T1000 (cell line): ENCODE measurements at places on chromosomes 1 and 21.
A peak's percentile ranks its signal among the peaks of the same experiment; 100 is the strongest.

- peak; percentile 87 for DNase-seq
Measured at GRCh38 chr1:247639381-247639981, 34.1 kb downstream of the OR2G3 start.

DNA sequence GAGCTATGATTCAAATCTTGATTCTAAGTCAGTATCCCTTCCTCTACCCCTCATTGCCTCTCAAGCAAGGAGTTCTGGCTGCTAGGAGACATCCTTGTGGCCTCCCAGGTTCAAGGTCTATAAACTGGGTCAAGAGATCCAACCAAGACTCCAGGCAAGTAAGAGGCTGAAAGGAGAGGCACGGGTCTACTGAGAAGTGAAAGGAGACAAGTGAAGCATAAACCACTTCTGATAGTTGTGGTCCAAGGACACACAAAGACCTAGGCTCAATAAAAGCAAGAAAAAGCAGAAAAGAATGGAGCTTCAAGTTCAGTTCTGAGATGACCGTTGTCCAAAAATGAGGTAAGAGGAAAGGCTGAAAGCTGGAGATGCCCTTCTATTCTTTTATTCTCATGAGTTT is 17.8 kb upstream of the PPP2R5A start:
- DNase-seq: no peak

DNA sequence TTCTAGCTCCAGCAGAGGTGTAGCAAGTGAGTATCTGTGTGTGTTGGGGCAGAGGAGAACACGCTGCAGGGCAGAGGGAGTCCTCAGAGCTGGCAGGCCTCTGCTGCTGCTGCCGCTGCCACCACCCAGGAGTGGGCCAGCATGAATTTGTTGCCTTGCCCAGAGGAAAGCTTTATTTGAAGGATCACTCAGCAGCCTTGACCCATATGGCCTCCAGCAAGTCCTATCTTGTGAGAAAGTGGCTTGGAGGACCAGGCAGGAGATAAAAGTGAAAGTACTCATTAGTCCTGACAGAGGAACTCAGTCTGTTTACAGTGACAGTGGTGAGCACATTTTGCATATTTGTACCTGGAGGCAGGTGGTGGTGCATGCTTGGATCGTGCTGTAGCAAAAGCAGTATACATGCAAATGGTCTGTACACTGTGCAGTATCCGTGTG is 3.1 kb downstream of the TRAF5 start:
- no peak for DNase-seq

- no peak for DNase-seq
Measured at GRCh38 chr1:225026701-225027100, 97.2 kb downstream of the DNAH14 start.

DNA sequence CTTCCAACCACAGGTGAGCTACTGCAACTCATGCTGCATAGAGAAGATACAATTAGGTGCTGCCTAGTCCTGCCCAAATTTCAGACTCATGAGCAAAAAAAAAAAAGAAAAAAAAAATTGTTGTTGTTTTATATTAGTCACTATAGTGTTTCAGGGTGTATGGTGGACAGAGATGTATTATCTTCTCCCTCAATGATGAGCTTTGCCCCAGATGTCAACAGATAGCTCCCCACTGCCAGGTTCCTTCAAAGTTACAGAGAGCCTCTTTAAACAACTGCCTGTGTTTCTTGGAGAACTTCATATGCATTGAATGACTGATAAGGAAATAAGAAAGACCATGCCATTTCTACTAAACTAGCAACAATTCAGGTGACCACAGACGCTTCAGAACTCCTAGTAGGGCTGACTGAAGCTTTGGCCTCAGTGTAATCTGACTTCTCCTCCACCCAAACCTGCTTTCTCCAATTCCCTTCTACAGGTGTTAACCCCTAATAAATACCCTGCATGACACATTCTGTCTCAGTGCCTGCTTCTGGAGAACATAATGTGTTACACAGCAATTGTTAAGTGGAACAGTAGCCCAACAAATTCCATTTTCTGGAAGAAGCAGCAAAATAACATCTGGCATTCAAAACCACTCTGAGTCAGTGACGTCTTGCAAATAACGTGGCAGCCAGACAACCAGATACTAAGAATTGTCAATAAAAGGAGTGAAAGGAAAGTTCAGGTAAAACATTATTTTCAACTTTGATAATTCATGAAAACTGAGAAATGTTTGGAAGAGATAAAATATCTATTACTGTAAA is 147.7 kb downstream of the CDC42BPA start:
- DNase-seq: no peak

GRCh38 chr1:174875306-174875705 is 124.4 kb upstream of the CACYBP start:
- no peak for DNase-seq

GRCh38 chr1:212512816-212513559 is 80.3 kb downstream of the NENF start:
- DNase-seq: peak; percentile 79

DNA sequence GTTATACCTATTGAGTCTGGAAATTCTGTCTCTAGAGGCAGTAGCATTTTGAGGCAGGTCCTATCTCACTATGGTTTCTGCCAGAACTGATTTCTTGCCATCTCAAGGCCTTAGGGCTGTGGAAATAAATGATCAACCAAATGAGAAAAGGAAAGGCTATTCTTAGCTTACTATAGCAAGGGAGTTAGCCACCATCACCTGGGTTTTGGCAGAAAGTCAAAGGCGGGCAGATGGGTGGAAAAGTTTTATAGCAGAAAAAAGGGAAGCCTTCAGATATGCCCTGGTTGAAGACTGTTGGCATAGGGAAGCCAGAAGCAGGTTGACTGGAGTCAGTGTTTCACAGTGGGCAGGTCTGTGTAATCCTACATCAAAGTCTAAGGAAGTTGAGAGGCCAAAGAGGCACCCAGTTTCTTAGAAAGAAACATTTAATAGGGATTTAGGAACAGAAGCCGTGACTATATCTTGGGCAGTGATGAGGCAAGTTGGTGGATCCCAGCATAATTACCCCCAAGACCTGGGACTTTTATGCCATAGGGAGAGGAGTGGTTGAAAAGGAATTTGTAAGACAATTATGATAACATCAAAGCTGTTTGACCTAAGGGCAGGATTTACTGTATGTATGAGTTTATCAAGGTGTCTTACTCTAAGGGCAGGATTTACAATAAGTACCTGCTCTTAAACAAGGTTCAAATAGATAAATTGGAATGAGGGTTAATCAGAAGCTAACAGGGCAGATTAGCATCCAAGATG is 29.7 kb downstream of the CTH start:
- DNase-seq: no peak

- no peak for DNase-seq
Measured at GRCh38 chr1:117128323-117129079, 7.0 kb upstream of the TRIM45 start.

DNA sequence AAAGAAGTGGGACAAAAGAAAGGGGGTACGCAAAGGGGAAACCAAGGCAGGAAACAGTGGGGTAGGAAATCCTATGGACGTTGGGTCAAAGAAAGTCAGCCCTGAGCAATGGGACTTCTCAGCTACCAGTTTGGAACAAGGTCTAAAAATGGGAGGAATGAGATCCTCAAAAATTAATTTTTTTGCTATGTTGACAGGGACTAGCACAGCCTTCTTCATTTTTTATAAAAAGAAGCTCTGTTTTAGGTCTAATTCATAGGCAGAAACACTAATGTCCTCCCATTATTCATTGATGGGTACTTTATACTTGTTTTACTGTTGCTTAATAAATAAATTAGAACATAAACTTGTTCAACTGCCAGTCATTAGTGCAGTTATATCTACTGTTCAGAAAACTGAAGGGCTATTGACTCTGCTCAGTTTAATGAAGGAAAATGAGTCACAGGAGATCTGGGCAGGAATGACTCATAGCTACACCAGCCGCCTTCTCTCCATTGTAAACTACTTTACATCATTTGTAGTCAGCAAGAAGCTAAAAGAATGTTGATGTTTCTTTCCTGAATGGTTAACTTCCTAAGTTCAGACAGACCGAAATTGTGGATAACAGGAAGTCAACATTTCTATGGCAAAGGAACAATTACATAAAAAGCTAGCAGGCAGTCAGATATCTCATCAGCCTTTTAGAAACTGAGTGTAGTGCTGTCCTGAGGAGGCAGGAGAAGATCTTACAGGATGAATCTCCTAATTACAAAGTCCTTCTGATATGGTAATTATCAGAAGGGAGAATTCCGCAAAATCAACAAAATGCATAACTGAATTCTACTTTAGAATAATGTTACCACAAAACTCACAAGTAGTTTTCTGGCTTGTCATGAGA is 356.4 kb upstream of the PKN2 start:
- peak; percentile 30 for DNase-seq

GRCh38 chr1:61851849-61852669 is 109.8 kb downstream of the PATJ start:
- no peak for DNase-seq

- DNase-seq: no peak
Measured at GRCh38 chr1:86239894-86240293, 83.3 kb upstream of the COL24A1 start.

GRCh38 chr1:235006132-235006721 is 122.4 kb downstream of the TOMM20 start:
- DNase-seq: no peak

GRCh38 chr1:183942933-183943693 is 94.4 kb downstream of the COLGALT2 start:
- DNase-seq: peak; percentile 88

- DNase-seq: no peak
Measured at GRCh38 chr1:92310185-92310597, 11.3 kb downstream of the RPAP2 start.

GRCh38 chr1:156602557-156602993 is 1.3 kb upstream of the GPATCH4 start:
- DNase-seq: no peak

GRCh38 chr1:121408354-121408753 is 223.6 kb downstream of the SRGAP2C start:
- DNase-seq: no peak

- DNase-seq: no peak
Measured at GRCh38 chr1:217332431-217333065, 298.3 kb downstream of the GPATCH2 start.

- no peak for DNase-seq
Measured at GRCh38 chr21:33696465-33696864, 54.2 kb downstream of the ITSN1 start.

- DNase-seq: no peak
Measured at GRCh38 chr1:36212782-36213181, 11.5 kb upstream of the THRAP3 start.

DNA sequence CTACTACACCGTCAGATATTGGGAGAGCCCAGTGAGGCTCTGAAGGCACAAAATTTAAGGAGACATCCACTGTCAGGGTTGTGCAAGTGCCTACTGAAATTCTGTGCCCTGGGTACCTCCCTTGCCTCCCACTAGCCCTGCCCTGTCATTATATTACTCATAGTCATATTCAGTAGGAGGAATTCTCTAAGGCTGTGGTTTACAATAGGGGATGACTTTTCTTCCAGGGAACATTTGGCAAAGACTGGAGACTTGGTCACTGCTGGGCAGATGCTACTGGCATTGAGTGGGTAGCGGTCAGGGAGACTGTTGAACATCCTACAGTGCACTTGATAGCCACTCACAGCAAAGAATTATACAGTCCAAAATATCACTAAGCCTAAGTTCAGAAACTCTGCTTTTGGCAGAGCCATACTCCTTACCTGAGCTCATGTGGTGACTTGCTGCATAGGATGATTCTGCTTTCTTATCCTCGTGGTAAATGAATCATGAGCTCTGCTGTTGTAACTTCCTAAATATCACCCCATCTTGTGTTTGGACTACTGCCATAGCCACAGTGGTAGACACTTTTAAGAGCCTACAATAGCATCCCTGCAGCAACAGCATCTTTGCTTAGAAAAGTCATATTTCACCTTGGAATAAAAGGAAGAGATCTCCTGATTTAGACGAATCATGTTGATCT is 563.4 kb upstream of the PLXNA2 start:
- peak; percentile 12 for DNase-seq
